ENCODE measurements at places on chromosomes 4 and X. TPM values are rescaled to one million over a fixed set of nuclear protein-coding genes. Genes with fewer than 3 reads are reported as not detected.

TSPAN7 gene
- polyA plus RNA-seq: 0.07 TPM

GRCh38 chrX:154717824-154718223 lies 33.1 kb downstream of the GAB3 start:
- peak overlapping the region; percentile 22 for H3K27ac ChIP-seq
- H3K27me3 ChIP-seq: no peaks in the 10 kb centered on the region
- H3K4me3 ChIP-seq: no peak overlapping the region
- H3K36me3 ChIP-seq: no peaks in the 10 kb centered on the region
- H3K4me1 ChIP-seq: peaks cover 29% of the 10 kb centered on the region

DNA sequence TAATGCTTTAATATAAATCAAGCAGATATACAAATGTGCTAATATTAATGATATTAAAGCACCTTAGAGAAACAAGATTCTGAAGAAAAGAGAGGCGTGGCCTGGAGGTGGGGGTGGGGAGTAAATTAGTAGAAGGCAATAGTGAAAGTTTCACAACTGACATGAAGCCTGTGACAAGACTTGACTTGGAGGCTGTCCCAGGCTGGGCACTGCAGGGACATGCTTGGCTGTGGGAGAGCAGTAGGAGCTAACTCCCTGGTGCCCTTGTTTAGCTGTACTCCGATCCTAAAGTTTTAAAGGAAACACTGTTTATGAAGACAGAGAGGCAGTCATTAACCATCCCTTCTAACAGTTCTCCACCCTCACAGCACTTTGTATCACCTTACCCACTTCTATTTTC lies 239.0 kb upstream of the MAB21L2 start:
- no peaks in the 10 kb centered on the region for H3K27me3 ChIP-seq
- no peak for DNase-seq
- H3K4me1 ChIP-seq: no peaks in the 10 kb centered on the region
- H3K36me3 ChIP-seq: peaks cover 4% of the 10 kb centered on the region
- no peak overlapping the region for H3K27ac ChIP-seq
- H3K4me3 ChIP-seq: no peak overlapping the region

GRCh38 chrX:103722505-103722904 lies 11.8 kb downstream of the TMEM31 start:
- no peak overlapping the region for H3K4me3 ChIP-seq
- H3K36me3 ChIP-seq: no peaks in the 10 kb centered on the region
- no peaks in the 10 kb centered on the region for H3K4me1 ChIP-seq
- H3K27me3 ChIP-seq: no peaks in the 10 kb centered on the region
- DNase-seq: no peak

GRCh38 chr4:89894649-89895550 lies at the start of gene MMRN1:
Gene MMRN1, plus strand, starts transcription at chr4:89894854. Its CDS starts 118 bp downstream, at chr4:89894972.
- H3K4me1 ChIP-seq: peaks cover 32% of the 10 kb centered on the region
- H3K4me3 ChIP-seq: peak within 1 kb of the TSS; percentile 19
- no peaks in the 10 kb centered on the region for H3K36me3 ChIP-seq
- DNase-seq: peak; percentile 13

GRCh38 chr4:95255396-95256107 lies 293.2 kb downstream of the UNC5C start:
- no peak overlapping the region for H3K27ac ChIP-seq
- no peak overlapping the region for H3K4me3 ChIP-seq
